ENCODE measurements at places on chromosomes 2 and 18.

DNA sequence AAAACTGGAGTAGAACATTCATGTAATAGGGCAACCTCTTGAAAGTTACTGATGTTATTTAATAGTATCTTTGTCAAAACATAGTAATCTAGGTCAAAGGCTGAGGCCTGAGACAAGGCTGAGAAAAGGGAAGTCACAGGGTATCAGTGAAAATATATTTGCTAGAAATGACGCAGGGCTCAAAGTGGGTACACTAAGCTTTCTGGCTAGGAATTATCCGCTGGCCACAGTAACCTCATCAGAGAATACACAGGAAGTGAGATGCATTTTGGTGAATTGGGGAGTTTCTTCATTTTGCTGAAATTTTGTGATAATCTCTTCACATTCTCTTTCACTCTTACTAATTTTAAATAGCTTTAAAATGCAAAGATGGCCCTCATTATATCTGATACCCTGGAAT lies 206.8 kb downstream of the OTX1 start:
- DNase-seq = no peak

GRCh38 chr2:118255301-118255700 lies 167.0 kb downstream of the INSIG2 start:
- no peak for DNase-seq

DNA sequence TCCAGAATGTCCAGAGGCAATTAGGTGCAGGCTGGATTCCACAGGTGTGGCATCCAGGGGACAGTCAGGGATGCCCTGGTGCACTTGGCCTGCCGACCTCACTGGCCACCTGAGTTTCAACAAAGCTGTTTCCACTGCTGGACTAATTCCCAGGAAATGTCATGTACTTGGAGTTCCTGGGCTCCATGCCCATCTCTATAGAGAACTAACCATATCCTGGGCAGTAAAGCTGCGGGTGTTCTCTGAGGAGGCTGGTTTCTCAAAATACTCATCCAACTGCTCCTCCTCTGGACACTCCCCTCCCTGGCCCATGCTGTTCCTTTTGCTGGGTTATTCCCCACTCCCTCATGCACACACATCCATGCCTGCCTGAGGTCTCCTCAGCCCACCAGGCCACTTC lies 161.9 kb upstream of the SKOR2 start:
- no peak for DNase-seq

- DNase-seq = no peak
Observed at GRCh38 chr2:62817348-62817747, 111.8 kb downstream of the EHBP1 start.

- DNase-seq = peak; percentile 91
Observed at GRCh38 chr2:127067620-127068350, 39.2 kb downstream of the BIN1 start.

DNA sequence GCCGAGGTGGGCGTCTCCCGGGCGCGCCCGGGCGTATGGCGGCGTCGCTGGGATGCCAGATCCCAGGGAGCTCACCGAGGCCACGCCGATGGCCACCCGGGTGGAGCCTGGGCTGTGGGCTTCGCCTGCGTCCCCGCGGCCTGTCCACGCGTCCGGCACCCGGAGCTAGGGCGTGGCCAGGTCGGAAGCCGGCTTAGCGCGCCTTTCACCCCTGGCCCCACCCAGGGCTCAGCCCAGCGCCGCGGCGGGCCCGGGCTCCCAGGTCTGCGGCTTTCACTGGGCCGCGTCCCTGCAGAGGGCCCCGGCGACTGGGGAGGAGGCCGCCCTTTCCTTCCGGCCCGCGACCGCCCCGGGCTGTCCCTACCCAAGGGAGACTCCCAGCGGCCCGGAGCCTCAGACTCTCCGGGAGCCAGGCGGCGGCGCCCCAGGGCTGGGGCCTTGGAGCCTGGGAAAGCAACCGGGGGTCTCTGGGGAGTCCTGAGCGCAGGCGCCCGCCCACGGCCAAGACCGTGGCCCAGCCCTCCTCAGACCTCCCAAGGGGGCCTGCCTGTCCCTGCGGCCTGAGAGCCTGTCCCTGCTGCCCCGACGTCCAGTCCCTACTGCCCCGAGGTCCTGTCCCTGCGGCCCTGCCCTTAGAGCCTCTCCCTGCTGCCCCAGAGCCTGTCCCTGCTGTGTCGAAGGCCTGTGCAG lies 36.3 kb upstream of the ITM2C start:
- DNase-seq = no peak

DNA sequence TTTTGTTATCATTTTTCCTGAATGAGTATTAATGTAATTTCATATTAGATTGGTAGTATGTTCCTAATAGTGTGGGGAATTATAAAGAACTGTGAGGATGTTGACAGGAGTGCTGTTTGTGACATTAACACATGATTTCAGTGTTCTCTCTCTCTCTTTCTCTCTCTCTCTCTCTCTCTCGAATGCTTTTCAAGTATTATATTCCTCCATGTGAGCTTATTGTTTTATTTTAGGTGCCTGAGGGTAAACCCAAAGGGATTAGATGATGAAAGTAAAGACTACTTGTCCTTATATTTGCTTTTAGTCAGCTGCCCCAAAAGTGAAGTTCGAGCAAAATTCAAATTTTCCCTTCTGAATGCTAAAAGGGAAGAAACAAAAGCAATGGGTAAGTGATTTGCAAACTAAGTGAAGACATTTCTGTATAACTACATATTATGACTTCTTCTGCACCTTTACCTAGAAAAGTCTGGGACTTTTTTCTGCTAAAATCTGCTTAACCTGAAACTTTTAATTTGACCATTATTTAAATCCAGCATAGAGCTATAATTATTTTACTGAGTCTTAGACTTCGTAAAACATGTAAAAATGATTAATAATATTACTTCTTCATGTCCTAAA lies 49.2 kb downstream of the SPOPL start:
- no peak for DNase-seq

GRCh38 chr2:42048299-42049220 lies 739 bp downstream of the PKDCC start:
- DNase-seq = no peak

GRCh38 chr2:38129481-38129880 lies 53.5 kb upstream of the CYP1B1 start:
- no peak for DNase-seq

DNA sequence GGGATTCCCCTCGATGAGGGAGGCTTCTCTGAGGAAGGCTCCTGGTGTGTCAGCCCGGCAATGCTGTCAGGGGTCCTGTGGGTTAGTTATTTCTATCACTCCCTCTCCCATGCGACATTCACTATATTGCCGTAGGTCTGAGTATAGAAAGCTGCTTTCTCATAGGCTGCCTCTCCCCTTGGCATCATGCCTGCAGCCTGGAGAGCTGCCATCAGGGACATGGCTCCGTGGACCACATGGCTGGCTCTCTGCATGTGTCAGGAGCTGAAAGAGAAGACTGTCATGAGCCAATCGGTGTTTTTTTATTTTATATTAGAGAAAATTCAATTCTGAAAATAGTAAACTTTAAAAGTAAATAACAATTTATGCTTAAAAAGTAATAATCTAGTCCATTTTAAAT lies 198.0 kb downstream of the CDH20 start:
- DNase-seq = no peak

DNA sequence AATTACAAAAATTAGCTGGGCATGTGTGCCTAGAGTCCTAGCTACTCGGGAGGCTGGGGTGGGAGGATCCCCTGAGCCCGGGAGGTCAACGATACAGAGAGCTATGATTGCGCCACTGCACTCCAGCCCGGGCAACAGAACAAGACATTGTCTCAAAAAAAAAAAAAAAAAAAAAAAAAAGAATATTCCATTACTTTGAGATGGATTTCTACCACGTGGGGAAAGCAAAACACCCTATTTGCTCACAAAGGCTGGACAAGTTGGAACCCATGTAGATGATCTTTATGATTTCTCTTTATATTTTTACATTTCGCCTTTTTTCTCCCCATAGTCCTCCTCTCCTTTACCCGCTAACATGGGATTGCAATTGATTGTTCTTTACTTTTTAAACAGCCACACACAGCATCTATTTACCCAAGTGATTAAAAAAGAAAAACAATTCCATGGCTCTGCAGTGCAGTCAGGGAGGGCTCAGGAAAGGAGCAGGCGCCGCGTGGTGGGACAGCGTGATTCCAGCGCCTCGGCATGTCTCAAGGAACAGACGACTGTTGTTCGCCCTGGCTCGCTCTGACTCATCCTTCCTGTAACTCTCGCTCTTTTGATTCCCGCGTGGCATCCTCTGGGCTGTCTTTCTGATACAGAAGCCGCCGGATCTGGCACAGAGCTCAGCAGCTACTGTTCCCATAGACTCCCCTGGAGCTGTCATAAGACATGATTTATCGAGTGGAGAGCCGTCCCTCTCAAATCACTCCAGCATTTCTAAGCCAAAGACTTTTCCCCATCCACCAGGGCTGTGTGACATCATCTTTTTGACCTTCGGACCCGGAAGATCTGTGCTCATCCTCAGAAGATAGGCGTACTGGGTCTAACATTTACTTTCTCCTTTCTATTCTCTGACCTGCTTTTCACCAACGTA lies 230.4 kb upstream of the AGAP1 start:
- no peak for DNase-seq

- no peak for DNase-seq
Observed at GRCh38 chr2:190486037-190486623, 48.4 kb downstream of the NEMP2 start.

DNA sequence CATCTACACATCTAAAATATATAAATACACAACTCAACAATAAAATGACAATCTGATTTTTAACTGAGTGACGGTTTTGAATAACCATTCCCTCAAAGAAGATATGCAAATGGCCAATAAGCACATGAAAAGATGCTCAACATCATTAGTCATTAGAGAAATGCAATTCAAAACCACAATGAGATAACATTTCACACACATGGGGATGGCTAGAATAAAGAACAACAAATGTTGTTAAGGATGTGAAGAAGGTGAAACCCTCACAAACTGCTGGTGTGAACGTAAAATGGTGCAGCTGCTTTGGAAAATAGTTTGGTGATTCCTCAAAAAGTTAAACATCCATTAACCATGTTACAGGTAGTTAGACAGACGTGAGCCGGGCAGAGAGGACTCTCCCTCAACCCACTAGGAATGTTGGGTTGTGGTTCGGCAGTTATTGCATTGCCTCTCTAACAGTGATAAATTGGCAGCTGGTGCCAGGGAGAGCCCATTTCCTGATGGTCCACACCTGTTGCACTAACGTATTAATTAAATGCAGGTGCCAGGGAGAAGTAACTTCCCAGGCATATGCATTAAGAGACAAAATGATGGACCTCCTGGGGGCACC lies 22.3 kb upstream of the DUSP2 start:
- DNase-seq = no peak

GRCh38 chr2:215356948-215357461 lies 45.1 kb downstream of the ATIC start:
- DNase-seq = no peak

DNA sequence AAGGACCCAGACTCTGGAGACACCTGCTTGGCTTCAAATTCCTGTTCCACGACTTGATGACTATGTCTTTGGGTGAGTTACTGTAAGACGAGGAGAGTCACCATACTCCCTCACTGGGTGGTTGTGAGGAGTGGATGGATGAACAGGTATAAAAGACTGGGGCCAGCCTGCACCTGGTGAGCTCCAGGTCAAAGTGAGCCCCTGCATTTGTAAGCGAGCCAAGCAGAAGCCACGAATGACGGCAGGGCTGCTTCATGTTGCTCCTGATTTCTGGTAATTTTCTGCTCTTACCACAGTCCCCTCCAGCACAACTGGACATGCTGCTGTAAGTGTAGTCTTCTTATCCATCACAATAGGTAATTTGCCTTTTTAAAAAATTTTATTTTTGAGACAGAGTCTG lies 86.6 kb downstream of the POLR1A start:
- DNase-seq = no peak

DNA sequence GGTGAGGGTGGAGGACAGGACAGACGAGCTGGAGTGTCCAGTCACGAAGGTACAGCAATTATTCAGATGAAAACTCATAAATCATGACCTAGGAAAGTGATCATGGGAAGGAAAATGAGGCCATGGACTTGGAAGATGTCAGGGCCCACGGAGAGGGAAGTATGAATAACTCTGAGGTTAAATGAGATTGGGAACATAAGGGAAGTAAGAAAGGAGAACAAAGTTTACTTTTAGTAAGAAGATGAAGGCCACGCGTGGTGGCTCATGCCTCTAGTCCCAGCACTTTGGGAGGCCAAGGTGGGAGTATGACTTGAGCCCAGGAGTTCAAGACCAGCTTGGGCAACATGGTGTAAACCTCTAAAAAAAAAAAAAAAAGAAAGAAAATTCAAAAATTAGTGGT lies 56.2 kb downstream of the AQP4 start:
- DNase-seq = no peak

DNA sequence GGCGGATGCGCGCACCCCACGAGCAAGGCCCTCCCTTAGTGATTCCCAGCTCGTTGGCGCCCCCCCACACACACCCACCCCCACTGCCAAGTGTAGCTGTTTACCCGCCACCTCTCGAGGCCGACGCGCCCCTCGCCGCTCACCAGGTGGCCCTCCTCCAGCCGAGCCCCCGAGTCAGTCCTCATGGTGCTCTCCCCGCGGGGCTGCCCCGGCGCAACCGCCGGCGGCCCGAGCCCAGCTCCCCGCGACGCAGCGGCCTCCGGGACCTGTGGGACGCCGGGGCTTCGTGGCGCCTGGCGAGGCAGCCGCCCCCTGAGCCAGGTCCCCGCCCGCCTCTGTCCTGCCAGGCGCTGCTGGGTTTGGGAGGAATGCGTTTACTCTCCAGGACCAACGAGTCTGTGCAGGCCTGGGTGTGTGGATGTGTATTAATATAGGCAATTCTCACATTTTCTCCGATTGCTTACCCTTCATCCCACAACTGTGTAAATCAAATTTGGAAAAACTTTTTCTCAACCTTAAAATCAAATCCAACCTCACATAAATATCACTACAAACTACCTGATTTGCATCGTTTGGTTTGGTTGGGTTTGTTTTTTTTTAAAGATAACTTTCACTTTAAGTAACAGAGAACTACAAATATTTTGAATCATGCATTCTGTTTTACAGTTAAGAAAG lies at the start of gene TMEM237:
TSS of gene TMEM237 (minus strand) at position 288 of the 675 bp plus-strand sequence. CDS start at position 185, 103 bp downstream.
- peak; percentile 75 for DNase-seq

GRCh38 chr2:120465012-120465700 lies 119.2 kb downstream of the INHBB start:
- DNase-seq = no peak
